Adrenal gland (tissue), 19 donors: ENCODE measurements at places on chromosomes 3 and 15. TPM values are rescaled to one million over a fixed set of nuclear protein-coding genes. Genes with fewer than 3 reads are reported as not detected.

The PLS1 gene
- total RNA-seq, result 5.6 TPM

The GOLGA6A gene
- total RNA-seq, result not detected

DNA sequence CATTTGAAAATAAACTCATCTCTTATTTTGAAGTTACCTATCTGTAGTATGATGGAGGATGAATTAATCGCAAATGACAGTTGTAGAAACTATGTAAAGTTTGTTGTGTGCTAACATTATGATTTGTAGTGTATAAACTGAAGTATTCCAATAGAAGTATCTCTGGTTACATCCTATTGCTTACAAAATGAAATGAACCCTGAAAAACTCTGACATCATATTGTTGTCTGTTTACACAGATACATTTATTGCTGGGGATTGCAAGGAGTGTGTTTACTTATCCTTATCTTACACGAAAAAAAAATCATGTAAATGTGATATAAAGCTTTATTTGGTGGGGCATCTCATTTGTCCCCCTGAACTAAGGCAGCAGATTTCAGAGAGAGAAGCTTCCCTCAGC lies 2.6 kb upstream of the ABHD10 start:
- no peak for DNase-seq

DNA sequence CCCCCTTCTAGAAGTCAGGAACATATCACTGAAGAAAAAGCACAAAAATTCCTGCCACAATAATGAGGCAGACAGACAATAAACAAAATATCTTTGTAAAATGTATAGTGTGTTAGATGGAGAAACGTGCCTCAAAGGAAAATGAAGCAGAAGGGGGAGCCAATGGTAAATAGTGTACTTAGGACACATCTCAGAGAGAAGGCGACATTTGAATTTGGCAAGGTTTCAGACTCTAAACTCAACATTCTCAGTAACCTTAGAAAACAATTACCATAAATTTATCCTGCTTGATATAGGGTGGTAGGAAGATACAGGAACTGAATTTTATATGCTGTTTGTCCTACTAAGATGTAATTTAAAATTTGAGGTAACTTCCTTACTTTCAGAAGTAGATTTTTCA lies 52.6 kb upstream of the PTX3 start:
- no peak for DNase-seq

- DNase-seq, result no peak
These were observed 182.7 kb downstream of the TIGIT start for GRCh38 chr3:114476511-114476910.
